Esophagus muscularis mucosa (tissue), 4 donors: ENCODE measurements at places on chromosomes 7 and 10.

DNA sequence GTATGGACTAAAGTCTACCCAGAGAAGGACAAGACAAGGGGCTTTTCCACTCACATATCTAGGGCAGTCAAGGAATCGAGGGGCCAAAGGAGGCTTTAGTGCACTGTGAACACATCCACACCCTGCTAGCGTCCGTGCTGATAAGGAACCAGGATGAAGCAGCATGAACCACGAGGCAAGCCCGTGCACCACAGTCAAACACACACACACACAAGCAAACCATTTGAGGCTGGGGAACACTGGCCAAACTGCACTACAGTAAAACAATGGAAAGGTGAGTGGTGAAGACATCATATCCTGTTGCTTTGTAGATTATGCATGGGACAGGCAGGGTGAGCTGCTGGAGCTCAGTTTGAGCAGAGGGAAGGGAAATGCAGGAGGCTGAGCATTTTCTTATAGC is 177.4 kb upstream of the CDCA7L start:
- no peak for DNase-seq

DNA sequence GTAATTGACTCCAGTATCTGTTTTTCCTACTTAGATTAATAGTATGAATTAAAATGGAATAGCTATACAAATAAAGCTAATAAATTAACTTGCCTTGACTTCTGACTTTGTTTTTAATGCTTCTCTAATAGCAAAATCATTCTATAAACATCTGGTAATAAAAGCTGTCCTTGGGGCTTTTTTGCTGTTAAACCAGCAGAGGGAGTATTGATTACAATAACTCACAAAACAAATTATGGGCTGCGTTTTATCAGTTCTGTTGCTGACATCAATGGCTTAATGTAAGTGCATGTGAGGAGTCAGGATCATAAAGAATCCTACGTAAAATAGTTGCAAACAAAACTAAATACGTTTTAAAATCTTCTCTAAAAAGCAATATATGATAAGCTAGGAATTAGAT is 667.8 kb downstream of the PCDH15 start:
- no peak for DNase-seq

GRCh38 chr7:22934023-22934422 is 79.9 kb downstream of the HYCC1 start:
- DNase-seq = no peak

DNA sequence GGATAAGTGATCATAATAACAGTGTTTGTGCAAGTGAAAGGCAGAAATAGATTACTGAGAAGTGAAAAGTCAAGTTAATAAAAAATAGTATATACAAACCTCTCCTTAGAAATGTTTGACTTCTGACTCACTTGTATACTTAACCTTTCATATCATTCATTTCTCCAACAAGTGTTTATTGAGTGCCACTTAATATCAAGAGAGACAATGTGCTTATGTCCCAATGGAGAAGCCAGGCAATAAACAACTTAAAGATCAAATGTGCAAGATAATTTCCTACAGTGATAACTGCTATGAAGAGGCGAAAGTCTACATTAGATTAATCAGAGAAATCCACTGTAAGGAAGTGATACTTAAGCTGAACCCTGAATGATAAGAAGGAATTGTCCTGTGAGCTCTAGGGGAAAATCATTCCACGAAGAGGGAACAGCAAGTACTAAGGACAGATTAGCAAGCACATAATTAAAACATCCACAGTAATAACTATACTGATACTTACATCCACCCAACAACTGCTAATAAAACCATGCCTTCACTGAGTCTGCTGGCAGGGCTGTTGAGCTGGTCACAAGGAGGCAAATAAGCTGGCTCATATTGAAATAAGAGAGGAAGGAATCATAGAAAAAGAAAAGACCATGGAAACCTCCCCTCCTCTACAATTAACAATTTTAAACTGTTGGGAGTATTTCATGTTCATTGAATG is 203.5 kb downstream of the CTNNA3 start:
- DNase-seq = no peak

DNA sequence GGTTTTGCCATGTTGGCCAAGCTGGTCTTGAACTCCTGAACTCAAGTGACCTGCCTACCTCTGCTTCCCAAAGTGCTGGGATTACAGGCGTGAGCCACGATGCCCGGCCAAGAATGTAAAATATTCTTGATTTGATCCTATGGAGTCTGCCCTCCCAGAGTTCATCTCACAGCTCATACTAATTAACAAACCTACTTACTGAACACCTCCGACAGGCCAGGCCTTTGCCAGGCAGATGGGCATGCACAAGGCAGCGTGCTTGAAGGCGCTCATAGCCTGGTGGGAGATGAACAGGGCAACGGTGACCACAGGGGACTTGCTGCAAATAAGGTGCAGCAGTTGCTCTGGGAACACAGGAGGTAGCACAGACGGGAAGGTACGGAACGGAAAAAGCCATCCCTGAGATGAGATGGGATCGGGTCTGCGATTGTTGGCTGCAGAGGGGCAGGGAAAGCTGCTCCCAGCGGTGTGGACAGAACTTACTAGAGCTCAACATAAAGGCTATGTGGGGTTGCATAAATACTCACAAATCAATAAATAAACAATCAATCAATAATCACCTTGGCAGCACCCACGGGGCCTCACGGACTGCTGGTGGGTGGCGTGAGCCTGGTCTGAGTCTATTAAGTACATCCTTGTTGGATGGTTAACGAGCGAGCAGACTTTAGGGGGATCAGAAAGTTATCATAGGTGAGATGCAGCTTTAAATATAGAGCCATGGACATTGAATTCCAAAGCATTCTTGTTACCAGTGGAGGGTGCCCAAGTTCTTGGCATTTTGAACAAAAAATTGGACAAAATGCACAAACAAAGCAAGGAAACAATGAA is 4.7 kb downstream of the ACBD7 start:
- DNase-seq = no peak

GRCh38 chr7:128006550-128007302 is 24.5 kb downstream of the LRRC4 start:
- DNase-seq = no peak

GRCh38 chr7:32532086-32532485 is 36.8 kb downstream of the AVL9 start:
- no peak for DNase-seq

DNA sequence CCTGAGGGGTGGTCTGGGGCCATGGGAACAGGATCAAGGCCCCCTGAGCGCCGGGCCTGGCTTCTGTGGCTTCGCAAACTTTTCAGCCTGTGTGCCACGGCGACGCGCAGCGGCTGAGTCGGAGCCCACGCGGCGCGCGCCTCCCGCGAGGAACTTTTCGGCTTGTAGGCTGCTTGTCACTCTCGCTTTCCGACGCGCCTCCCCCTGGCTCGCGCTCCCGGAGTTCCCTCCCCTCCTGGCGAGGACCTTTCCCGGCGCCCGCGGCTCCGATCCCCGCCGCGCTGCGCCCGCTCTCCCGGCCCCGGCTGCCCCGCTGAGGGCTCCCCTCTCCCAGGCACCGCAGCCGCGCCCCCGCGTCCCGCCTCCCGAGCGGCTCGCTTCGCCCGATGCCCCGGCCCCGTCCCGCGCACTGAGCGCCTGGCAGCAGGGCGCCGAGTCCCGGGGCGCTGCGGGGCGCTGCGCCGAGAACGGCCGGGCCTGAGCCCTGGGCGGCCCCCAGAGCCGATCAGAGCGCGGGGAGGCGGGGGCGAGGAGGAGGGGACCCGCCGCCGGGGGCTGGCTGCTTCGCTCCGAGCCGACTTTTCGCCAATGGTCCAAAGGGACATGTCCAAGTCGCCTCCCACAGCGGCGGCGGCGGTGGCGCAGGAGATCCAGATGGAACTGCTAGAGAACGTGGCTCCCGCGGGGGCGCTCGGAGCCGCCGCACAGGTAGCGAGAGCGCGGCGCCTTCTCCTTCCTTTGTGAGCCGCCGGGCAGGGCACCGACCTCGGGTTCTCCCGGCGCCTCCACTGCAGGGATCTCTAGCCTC is at the start of gene CACNB2:
Gene CACNB2 (plus strand): TSS at position 276 of the 808 bp plus-strand sequence.
- no peak for DNase-seq

DNA sequence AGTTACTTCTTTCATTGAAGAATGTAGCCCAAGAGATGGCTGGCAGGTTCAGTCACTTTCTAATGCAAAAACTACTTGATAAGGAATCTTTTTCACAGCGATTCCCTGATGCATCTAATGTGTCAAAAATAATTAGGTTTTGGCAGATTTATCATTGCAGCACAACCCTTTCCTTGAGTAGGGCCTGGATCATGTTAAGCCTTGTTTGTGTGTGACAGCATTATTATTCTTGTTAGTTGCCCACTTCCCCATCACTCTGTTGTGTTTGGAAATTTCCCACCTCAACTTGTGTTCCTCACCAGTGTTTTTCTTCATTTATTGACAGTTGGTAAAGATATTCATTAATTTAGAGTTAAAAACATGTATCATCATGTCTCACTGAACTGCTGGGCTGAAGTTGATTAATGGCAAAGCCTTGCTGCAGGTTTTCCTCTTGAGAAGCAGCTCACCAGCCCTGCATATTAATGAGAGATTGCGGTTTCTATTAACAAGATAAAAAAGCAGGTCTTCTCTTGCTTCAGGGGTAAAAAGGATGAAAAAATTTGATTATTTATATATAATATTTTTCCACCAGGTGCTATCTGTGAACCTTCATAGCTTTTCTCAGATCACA is 233.3 kb upstream of the MDFIC start:
- no peak for DNase-seq

DNA sequence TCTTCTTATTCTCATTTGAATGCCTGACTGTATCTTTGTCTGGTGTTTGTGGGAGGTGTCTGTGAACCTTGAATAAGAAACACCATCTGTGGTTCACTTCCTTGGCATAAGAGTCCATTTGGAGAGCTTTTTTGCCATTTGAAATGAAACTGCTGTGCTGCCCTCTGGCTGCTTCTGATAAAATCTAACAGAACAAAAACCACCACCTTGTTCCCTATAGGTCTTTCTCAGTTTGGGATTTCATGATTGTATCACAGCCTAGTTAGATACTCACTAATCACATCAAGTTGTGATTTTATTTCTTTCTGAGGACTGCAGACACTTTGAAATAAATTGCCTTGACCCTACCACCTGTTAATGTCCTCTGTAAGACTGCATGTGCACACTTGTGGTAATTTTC is 102.7 kb upstream of the FAM13C start:
- no peak for DNase-seq

- DNase-seq = no peak
Measured at GRCh38 chr10:47042780-47043750, 131.8 kb downstream of the PTPN20 start.

DNA sequence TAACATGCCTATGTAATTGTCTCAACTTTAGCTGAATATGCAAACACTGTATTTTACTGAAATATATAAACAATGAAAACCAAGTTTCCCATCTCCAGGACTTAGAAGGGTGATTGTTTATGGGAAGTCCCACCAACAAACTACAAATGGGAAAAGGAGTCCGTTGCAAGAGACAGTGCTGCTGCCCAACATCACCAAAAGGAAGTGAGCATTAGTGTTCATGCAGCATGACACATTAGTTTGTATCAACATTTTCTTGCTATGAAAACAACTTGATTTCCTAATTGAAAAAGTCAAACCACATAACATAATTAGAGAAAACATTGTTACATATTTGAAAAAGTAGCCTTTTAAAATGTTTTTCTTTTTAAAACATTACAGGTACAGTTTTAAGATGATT is 138.5 kb downstream of the ZNF438 start:
- no peak for DNase-seq

GRCh38 chr7:81776161-81776560 is 6.3 kb upstream of the HGF start:
- DNase-seq = no peak

DNA sequence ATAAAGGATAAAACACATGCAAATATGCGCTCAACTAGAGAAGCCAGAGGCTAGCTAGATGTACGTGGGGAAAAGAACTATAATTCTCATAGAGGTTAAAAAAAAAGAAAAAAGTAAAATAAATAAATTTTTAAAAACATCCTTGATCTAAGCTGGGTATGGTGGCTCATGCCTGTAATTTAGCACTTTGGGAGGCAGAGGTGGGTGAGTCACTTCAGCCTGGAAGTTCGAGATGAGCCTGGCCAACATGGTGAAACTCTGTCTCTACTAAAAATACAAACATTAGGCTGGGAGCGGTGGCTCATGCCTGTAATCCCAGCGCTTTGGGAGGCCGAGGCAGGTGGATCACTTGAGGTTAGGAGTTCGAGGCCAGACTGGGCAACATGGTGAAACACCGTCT is 18.6 kb upstream of the HSPA12A start:
- DNase-seq = no peak

DNA sequence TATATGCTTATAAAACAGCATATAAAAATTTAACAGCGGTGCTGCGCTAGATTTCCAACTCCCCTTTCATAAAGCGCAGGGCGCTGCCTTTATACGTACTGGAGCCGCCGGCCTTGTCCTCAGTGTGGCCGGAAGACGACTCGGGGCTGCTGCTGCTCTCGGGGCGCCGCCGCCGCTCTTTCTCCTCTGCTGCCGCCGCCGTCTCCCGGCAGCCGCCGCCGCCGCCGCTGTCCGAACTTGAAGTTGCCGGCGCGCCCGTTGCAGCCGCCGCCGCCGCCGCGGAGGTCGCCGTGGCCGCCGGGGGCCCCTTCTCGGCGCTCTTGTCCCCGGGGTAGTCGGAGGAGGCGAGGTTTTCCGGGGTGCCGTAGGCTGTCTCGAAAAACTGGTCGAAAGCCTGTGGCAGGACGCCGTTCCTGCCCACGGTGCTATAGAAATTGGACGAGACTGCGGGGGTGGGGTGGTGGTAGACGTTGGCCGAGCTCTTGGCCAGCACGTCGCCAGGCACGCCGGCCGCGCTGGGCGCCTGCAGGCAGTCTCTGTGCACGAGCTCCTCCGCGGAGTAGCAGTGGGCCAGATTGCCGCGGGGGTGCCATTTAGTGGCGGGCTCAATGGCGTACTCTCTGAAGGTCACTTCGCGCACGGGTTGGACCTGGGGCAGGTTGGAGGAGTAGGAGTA is 557 bp downstream of the HOXA11 start:
- no peak for DNase-seq

GRCh38 chr10:10293481-10293951 is 724.2 kb upstream of the CELF2 start:
- DNase-seq = no peak

DNA sequence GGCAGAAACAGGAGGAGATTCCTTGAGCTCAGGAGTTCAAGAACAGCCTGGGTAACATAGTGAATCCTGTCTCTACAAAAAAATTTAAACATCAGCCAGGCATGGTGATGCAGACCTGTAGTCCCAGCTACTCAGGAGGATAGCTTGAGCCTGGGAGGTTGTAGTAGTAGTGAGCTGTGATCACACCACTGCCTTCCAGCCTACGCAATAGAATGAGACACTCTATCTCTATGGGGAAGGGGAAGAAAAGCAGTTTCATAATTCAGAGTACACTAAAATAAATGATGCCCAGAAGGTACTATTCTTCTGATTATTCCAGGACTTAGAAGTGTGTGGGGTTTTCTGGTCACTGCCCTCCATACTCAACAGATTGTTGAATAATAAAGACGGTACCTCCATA is 177.3 kb downstream of the KMT2E start:
- DNase-seq = no peak
